ENCODE measurements at places on chromosomes 6 and 20.

- DNase-seq: no peak
Measured at GRCh38 chr6:113137426-113137825, 719.7 kb upstream of the MARCKS start.

- no peak for DNase-seq
Measured at GRCh38 chr6:136226027-136226673, 24.0 kb downstream of the MTFR2 start.

- no peak for DNase-seq
Measured at GRCh38 chr20:54221996-54222890, 14.4 kb downstream of the PFDN4 start.

- no peak for DNase-seq
Measured at GRCh38 chr20:46705378-46705729, 4.1 kb upstream of the SLC2A10 start.

DNA sequence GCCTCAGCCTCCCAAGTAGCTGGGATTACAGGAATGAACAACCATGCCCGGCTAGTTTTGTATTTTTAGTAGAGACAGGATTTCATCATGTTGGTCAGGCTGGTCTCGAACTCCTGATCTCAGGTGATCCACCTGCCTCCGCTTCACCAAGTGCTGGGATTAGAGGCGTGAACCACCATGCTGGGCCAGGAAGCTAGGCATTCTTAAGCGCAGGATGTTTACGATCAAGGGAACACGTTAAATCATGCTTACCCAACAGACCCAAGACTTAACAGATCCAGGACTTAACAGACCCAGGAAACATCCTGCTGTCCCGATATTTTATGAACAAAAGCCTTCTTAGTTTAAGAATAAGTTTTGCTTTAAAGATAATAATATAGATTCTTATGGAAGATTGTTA, 9.1 kb downstream of the PTGIS start:
- no peak for DNase-seq

GRCh38 chr6:126625019-126625418, 285.1 kb downstream of the CENPW start:
- no peak for DNase-seq

DNA sequence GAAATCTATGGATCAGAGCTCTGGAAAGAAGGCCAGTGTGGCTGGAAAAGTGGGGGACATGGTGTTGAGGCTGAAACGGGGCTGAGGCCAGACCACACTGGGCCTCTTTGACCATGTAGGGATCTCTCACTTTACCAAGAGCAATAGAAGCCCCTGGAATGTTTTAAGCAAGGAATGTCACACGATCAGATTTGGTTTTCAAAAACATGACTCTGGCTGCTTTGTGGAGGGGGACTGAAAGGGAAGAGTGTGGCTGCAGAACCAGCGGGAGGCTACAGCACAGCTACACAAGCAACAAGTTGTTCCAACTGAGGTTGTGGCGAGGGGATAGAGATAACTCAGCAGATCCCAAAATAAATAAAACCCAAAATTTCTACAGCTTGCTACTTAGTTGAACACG, 346.0 kb downstream of the NRN1 start:
- no peak for DNase-seq

DNA sequence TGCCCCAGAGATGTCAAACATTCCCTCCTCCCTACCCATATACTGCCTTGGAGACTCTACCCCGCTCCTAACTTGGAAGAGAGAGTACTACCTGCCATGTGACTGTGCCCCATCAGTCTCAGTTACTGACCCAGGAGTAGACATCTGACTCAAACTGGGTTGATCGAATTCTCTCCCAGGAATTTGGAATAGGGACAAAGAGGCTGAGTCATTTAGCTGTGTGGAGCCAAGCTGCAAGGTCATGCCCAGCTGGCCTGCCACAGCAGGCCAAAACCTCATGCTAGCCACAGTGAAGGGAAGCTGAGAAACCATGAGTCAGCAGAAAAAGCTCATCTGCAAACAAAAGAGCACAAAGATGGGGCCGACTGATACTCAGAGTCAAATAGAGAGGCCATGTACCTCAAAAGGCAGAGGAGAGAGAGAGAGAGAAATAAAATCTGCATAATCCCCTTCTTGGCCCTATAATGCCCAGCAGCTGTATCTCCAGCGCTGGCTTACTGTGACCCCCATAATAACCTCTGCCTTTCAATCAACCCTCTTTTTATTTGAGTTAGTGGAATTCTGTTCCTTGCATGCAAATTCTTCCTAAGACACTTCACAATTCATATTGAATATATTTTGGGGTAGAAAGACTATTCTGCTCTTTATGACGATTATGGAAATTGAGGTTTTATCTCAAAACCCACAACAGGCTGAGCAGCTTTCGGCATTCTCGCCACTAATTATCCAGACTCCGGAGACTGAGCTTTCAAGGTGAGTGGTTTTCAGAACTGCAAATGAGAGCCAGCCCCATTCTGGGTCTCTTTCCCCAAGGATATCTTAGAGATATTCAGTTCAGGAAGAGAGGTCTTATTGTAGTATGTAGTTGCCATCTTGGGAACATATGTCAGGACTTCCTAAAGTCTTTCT, 21.4 kb upstream of the AKIRIN2 start:
- DNase-seq: peak; percentile 96

DNA sequence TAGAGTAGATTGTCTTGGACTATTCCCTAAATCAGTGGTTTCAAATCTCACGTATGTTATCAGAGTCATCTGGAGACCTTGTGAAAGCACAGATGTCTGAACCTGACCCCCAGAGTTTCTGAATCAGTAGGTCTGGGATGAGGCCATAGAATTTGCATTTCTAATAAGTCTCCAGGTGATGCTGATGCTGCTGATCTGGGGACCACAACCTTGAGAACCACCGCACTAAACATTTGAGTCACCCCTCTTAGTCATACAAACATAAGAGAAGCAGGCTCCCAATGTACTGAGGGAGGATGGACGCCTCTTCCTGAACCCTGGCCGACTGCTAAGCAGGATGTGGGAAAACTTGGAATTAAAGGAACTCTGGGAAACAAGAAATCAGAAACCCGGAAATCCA, 187.8 kb upstream of the PRDM1 start:
- peak; percentile 26 for DNase-seq

GRCh38 chr6:118890997-118891790, 2.8 kb upstream of the ASF1A start:
- DNase-seq: no peak
